ACHN (cell line): ENCODE measurements at places on chromosomes 6 and 20.

GRCh38 chr20:48630342-48631075 is 197.3 kb downstream of the PREX1 start:
- DNase-seq, result no peak

GRCh38 chr20:50405235-50405914 is 104.8 kb upstream of the PTPN1 start:
- DNase-seq, result no peak

DNA sequence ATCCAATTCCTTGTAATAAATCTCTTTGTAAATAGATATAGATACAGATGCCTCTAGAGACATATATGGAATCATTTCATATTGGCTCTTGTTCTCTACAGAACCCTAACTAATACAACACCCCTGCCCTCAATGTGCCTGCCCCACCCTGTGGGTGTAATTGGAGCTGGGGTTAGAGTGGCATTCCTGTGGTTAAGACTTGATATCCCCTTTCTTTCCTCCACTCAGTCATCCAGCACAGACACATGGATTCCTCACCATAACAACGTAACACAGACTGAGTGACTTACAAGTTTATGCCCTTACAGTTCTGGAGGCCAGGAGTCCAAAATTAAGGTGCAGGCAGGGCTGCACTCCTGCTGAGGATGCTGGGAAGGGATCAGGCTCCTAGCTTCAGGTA is 42.8 kb downstream of the C6orf118 start:
- DNase-seq, result no peak

- no peak for DNase-seq
These were observed 343.3 kb downstream of the BCKDHB start for GRCh38 chr6:80449726-80450125.

- peak; percentile 11 for DNase-seq
These were observed 53.6 kb downstream of the CDC40 start for GRCh38 chr6:110233770-110234374.

DNA sequence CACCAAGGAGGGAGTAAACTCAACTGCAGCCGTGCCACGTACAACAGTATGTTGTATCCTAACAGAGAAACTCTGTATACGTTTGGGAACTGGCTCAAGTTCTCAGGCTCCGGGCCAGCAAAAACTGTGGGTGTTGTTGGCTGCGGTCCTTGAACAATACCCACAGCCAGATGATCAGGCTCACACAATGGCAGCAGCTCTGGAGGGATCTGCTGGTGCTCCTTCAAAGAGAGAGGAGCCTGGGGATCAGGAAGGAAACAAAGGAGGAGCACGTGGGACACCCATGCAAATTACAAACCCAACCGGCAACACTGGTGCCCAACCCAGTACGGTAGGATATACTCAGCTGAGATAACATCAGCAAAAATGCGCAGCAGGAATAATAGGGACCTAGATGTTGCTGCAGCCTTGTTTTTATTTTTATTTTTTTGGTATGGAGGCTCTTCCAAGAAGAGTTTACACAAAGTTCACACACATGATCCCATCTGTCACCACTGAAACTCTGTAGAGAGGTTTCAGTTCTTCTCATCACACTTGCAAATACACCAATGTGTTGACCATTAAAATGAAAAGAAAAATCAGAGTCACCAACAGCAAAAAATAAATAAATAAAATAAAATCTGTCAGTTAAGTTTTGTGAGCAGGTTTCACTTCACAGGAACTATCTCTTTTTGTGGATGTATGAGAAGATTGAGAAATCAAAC is 41.2 kb upstream of the PDE10A start:
- no peak for DNase-seq

DNA sequence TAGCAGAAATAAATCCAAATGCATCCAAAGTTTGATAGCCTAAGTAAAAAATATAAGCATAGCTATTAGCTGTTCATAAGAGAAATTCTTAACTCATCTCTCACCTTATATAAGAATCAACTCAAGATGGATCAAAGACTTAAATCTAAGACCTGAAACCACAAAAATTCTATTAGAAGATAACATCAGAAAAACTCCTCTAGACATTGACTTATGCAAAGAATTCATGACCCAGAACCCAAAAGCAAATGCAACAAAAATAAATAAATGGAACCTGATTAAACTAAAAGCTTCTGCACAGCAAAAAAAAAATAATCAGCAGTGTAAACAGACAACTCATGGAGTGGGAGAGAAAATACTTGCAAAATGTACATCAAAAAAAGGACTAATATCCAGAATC is 184.3 kb downstream of the TFAP2A start:
- no peak for DNase-seq

DNA sequence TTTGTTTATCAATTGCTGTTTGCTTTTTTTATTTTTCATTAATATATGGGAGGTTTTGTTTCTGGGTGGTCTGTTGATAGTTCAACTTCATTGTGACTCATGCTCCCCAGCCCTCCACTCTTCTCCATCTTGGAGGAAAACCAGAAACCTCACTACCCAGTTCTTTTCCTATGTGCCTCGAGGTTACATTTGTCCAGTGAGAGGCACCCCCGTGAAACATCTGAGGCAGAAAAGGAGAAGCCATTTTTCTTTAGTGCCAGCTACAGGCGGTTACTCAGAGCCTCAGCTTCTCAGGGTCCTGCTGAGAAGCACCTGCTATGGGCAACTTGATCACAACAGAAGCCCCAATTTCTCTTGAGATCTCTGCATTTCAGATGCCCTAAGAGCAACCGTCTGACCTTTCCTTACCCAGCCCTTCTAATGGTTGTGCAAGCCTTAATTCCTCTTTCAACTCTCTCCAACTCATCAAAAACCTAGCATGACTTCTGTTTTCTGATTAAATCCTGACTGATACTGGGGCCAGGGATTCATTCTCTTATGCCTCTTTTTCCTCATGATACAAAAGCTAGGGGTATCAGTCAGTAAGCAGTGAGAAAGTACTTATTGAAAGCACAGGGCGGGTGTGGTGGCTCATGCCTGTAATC is 144.6 kb downstream of the ELOVL4 start:
- no peak for DNase-seq

DNA sequence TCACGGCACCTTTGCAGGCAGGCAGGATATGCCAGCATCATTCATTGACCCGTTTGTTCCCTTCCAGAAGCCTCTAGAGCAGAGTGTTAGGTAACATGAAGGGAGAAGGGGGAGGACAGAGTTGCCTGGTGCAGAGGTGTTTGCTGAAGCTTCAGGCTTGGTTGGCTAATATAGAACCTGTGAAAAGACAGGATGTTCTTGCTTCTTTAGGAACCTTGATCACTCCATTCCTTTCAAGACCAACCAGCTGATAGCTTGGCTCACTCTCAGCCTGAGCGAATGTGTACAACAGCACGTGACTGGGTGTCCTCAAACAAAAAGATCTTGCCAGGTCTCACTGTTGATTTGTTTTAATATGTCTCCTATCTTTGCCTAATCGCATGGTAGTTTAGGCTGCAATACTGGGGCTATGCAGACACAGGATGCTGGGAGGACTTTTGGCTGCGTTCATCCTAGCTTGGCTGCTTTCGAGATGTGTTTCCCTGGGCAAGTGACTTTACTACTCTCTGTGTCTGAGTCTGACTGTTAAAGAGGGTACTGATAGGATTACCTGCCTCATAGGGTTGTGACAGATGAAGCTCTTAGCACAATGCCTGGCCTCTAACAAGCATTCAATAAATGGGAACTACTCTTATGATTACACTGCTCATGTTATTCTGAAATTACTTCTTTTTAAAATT is 16.0 kb downstream of the SHLD1 start:
- DNase-seq, result no peak

- DNase-seq, result no peak
These were observed 10.5 kb downstream of the THBS2 start for GRCh38 chr6:169243186-169243585.

DNA sequence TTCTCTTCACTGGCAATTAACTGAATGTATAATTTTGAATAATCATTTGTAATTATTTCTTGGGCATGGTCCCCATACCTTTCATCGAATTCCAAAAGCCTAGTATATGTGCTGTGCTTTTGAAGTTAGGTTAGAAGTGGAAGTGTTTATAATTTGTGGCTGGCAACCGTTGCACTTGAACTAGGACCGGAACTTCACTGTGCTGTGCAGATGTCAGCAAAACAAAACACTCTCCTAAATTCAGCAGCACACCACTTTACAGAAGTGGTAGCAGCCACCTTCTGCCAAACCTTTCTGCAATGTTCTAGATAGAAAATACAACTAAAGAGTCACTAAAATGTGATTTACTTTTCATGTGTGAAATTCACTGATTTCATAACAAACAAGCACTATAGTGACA is 111.9 kb downstream of the FAM83B start:
- DNase-seq, result no peak

GRCh38 chr6:103122766-103123601 is 1729.5 kb downstream of the GRIK2 start:
- peak; percentile 35 for DNase-seq

- DNase-seq, result peak; percentile 64
These were observed 27.9 kb upstream of the BMP6 start for GRCh38 chr6:7697820-7698623.

DNA sequence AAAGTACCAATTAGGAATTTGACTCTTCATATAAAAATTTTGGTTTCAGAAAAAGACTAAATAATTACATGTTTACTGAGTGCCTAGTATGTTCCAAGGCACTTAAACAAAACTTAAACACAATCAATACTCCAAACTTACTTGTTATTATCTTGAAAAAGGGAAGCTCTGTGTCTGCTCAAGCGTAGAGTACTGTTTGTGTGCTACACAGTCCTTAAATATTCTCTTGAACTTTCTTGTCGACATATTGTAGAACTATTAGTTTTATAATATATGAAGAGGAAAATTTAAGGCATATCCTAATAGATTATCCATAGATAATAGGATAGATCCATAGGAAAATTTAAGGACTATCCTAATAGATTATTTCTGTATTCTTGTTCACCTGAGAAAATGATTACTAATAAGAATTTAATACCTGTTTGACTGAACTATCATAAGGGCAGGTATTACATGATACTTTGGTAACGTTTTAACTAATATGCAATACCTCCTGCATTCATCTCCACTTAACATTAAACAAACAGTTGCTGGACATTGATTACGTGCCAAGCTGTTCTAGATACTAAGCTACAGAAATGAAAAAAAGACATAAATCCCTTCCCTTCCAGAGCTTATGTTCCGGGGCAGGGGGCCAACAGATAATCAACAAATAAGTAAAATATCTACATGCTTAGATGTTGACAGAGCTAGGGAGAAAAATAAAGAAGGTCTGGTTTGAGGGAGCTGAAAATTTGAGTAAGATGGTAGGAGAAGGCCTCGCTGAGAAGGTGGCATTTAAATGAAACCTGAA is 115.2 kb upstream of the BCLAF1 start:
- no peak for DNase-seq

GRCh38 chr6:134128146-134128545 is 75.7 kb upstream of the SLC2A12 start:
- no peak for DNase-seq

GRCh38 chr6:81847866-81848265 is 95.4 kb upstream of the TENT5A start:
- no peak for DNase-seq

DNA sequence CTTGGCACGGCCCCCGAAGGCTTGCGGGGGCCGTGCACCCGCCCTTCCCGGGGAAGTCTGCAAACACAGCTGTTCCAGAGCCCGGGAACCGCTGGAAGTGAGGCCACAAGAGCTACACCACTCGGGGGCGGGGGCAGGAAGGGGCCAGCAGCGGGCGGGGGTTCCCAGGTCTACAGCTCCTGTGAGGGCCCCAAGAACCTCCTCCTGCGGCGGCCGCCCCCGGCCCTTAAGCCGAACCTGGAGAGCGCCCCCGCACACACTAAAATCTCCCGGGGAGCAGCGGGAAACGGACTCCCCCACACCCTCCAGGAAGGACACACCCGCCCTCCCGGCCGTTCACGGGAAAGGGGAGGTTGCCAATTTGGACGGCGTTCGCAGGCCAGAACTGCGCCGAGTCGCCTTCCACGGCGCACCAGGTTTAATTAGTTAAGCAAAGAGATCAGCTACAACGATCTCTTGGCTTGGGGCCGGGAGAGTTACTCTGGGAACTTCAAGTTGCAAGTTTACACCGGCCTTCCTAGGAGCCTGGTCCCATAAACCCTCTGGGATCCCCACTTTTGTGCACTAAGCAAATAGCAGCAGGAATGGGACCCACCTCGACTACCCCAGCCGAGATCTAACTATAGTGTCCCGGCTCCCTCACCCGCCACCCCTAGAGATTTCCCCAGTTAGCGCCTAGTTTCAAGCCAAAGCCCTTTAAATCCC is 1.7 kb downstream of the JAG1 start:
- peak; percentile 49 for DNase-seq

DNA sequence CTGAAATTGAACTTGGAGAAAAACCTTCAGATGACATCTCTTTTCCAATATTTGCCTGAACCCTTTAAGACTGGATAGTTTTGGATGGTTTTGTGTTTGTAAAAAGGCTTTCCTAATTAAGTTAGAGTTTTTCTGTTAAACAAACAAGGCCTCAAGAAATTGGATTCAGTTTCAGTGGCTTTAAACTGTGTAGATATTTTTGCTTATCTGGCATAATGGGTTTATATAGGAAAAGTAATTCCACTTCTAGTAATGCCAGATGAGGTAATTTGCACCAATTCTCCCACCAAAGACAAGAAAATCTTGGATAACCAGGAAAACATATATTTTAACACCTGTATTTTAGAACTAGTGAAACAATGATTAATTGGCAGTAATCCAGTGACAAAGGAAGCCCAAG is 12.0 kb upstream of the TRDN start:
- DNase-seq, result no peak

GRCh38 chr20:208942-209566 is 18.0 kb upstream of the DEFB129 start:
- peak; percentile 63 for DNase-seq

DNA sequence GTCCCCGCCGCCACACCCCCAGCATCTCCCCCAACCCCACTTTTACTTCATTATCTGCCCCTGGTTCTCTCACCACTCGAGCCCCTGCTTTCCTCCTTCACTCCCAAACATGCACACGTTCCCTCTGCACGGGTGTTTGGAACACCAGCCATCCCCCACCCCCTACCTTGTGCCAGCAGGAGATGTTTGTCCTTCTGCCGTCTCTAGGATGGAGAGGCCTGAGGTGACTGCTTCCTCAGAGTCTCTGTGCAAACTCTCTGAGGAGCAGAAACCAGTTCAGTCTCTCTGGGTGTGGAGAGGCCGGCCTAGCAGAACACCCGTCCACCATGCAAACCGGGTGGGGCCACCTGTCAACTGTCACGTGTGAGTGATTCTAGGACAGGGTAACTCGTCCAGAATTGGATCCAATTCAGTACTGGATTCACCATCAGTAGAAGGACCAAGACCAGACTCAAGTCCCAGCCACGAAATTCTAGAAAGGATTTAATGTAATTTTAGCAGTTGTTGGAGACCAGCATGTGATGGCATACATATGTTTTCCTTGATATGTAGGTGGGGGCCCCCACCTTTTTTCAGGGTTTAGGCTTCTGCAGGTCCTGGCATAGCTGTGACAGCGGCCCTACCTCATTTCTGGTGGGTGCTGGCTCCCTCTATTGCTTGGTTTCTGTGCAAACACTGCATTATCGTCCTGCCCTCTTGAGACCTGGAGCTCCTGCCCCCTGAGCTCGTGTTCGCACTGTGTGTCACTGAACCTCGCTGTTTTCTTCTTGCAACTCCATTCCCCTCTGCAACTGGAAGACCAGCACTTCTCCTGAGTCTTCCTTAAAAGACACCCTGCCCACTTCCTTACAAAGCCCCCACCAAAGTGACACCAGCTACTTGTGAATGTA is at the start of gene RAET1E:
TSS of gene RAET1E (minus strand) at position 259 of the 890 bp plus-strand sequence. CDS start 7,212 bp downstream, outside the sequence.
- DNase-seq, result no peak

- DNase-seq, result no peak
These were observed 101.4 kb downstream of the PACRG start for GRCh38 chr6:162829013-162829742.

GRCh38 chr6:43024436-43024835 is 3.0 kb downstream of the RRP36 start:
- no peak for DNase-seq

GRCh38 chr20:54680872-54681619 is 205.7 kb downstream of the DOK5 start:
- DNase-seq, result peak; percentile 38
